T-helper 1 cell (primary cell): ENCODE measurements at places on chromosomes 2 and 18.

DNA sequence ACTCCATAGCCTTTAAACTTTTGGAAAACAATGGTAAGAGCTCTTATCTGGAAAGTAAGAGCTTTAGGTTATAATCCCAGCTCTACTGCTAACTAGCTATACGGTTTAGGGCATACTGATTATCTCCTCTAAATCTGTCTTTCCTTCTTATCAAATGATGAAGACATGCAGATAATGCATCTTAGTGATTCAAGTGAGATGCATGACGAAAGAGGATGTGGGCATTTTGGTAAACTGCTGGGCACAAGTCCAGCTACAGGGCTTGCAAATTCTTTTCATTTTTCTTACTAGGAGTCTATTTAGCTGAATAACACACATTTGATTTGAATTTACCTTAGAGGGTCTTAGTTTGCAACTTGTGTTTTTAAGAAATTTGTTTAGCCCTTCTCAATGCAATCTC lies 1604.8 kb upstream of the ZEB2 start:
- DNase-seq = no peak

DNA sequence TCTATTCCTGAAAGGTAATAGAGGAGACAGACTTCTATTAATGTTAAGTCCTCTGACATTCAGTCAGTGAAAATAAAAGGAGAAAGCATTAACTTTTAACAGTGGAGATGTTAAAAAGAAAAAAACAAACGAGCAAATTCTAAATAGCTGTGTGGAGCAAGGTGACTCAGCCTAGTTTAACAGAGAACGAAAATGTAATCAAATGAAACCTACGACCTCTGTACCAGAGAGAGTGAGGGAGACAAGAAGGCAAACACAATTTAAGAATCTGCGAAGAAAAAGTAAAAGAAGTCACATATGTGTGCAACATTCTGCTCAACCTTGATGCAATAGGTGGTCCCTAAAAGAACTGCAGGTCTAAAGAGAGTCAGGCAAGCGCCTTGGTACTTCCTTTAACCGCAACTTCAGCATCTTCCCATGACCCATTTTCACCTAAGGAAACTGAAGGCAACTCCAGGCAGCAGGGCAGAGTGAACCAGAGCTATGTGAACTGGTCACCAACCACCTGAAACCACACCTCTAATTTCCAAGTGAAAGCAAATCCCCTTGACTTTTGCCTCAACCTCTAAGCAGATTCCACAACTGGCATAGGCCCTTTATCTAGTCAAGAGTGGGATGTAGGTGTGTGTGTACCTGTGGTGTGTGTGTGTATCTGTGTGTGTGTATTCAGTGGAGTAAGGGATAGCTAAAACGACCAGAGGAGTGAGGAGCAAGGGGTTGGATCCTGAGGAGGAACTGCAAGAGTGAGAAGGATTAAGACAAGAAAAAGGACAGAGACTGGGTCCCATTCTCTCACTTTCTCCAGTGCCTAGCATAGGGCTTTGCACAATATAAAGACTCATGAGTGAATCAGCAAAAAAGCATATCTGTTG lies 43.0 kb downstream of the FIGN start:
- DNase-seq = no peak

GRCh38 chr2:118710481-118710880 lies 137.0 kb downstream of the EN1 start:
- DNase-seq = no peak

DNA sequence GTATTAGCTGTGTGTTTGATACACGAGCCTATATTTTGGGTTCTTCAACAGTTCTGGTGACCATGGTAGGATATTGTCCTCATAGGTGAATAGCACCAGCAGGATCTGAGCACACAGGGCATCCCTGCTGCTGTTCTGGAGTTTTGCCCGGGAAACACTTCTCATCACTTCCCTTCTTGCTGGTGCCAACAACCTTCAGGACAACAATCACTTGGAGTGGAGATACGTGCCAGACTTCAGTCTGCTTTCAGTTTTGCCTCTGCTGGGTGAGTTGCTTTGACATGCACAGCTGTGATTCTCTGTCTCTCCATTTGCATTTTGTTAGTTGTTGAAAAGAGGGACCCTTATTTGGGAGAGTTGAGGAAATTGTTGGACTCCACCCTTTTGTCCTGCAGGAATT lies 1347.2 kb upstream of the DDX18 start:
- DNase-seq = no peak

- DNase-seq = no peak
Observed at GRCh38 chr18:46406539-46406932, 250.5 kb downstream of the LOXHD1 start.

DNA sequence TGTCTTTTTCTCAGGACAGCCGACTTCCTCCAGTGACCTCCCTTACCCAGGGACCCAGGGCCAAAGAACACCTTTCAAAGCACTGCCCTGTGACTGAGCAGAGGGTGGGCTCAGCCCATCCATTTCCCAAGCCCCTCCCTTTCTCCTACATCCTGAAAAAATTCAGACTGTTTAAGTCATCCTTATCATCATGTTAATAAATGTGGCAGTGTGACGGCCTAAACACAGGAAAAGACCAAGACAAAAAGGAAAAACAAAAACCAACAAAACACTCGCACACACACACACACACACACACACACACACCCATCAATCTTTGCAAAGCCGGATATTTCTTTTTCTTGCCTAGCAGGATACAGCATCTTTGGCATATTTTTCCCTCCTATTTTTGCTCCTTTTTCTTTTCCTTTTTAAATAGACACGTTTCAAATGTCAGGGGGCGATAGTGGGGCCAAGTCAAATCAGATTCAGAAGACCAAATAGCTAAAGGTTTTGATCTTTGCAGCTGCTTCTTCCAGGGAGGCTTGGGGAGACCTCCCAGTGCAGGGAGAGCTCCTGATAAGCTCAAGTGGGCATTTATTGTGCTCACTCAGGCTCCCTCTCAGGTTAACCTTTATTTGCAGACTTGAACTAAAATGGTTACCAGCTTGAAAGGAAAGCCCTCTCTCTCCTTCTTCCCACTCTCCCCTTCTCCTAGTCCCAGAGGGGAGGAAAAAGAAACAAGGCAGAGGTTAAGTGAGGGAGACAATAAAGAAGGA lies 39.5 kb upstream of the NRP2 start:
- no peak for DNase-seq

GRCh38 chr2:9213477-9214051 lies 7.0 kb downstream of the ASAP2 start:
- no peak for DNase-seq

- no peak for DNase-seq
Observed at GRCh38 chr2:211159972-211160371, 603.6 kb downstream of the CPS1 start.

- no peak for DNase-seq
Observed at GRCh38 chr2:119142824-119143223, 15.7 kb downstream of the C1QL2 start.

DNA sequence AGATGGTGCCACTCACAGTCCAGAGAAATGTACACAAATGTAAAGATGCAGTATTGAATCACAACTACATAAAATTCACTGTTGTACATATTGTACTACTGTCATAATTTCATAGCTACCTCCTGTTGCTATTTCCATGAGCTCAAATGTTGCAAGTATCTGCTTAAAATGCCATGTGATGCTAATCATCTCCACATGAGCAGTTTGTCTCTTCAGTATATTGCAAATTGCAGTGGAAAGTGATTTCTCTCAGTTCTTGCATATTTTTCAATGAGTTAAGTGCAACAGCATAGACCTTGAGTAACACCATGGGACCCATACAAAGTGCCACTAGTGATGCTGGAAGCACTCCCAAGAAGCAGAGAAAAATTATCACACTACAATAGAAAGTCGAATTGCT lies 51.9 kb downstream of the MAIP1 start:
- DNase-seq = no peak

DNA sequence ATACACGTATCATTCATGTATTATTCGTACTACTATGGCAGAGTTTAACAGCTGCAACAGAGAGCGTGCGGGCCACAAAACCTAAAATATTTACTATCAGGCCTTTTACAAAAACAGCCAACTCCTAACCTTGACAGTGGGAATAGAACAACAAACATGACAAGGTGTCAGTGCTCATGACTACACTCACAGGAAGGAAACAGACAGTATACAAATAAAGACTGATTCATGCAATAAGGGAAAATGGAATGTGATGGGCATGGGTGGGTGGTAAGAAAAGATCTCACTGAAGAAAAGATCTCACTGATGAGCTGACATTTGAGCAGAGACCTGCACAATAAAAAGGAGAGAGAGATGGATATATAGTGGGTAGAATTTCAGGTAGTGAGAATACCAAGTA lies 347.8 kb downstream of the ALK start:
- no peak for DNase-seq

- no peak for DNase-seq
Observed at GRCh38 chr2:164164602-164165001, 428.8 kb upstream of the FIGN start.

GRCh38 chr18:63350230-63350629 lies 16.8 kb downstream of the KDSR start:
- DNase-seq = no peak

- no peak for DNase-seq
Observed at GRCh38 chr2:51722311-51722710, 690.4 kb upstream of the NRXN1 start.

GRCh38 chr18:58323866-58324762 lies 280.1 kb downstream of the NEDD4L start:
- no peak for DNase-seq

- peak; percentile 14 for DNase-seq
Observed at GRCh38 chr2:67840460-67841068, 222.2 kb downstream of the C1D start.

DNA sequence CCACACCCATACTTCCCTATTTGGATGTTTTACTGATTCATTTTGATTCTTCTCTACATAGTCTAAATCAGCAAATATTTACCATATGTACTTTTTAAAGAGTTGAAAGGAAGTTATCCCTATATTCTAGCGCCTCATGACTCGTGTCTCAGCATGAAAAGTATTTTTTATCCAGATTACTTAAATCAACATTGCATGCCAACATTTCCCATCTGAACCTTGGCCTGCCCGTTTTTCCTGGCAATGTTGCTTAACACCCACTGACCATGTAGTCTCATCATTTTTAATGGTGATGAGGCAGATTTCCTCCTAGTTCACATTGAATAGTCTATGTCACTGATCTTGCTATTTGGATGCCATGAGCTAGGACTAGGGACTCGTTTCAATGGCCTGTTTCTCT lies 13.2 kb upstream of the SCYGR5 start:
- DNase-seq = no peak

DNA sequence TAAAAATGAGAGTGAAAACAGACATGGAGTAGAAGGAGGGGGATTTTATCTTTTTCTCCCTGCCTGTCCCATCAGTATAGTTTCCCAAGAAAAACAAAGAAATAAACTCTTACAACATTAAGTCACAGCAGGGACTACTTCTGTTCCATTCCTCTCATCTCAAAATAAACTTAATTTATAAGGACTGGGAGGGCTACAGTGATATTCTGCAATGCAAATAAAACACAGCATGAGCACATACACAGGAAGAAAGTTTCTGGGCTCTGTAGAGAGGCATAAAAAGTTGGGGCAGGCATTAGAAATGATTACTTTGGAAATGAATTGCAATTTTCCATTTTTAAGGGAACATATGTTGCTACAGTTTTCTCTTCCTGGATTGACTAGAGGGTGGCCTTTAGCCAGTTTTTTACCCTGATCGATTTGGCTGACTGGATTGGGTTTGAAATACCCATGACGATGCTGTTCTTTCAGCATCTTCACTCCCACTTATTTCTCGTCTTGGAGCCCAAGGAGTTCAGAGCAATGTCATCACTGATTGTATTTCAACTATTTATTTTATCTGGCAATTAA lies 157.1 kb downstream of the ACTR3 start:
- DNase-seq = no peak

GRCh38 chr2:176552501-176553135 lies 283.4 kb downstream of the MTX2 start:
- DNase-seq = no peak

DNA sequence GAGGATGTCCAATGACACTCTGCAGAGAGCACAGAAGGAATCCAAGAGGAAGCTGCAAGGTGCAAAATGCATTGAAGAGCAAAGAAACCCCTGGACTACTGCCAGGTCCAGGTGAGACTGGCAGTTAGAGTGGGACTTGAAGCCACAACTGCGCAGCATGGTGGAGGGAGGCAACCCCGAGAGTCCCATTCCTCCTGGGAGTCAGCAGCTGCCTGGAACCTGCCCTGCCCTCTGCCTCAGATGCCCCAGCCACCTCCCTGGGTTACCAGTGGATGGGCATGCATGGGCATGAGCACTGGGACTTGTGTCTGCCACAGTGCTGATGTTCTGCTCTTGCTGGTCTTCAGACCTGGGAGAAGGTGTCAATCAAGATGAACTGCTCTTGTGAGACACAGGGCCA lies 43.2 kb downstream of the ANKMY1 start:
- DNase-seq = no peak

GRCh38 chr2:127278959-127279358 lies 15.0 kb downstream of the ERCC3 start:
- DNase-seq = no peak

DNA sequence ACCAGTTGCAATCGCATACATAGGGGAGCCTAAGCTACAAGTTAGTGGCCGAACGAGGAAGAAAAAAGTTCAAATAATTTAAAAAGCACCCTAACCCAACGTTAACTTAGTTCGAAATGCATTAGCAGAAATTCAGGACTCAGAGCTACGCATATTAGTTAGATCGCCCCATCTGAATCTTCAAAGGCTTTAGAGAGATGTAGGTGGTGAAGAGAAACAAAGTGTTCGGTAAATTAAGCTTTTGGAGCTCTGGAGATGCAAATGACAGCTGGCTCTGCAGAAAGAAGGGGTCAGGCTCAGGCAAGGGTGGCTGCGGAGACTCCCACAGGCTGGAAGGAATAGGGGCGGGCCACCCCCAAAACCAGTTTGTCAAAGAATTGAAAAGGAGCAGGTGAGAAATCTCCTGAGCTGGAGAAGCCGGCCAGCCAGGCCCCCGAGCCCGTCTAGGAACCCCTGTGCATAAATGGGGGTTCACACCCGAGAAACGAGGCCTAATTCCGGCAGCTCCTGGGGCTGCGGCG lies 621 bp downstream of the TXNL1 start:
- DNase-seq = peak; percentile 0

- DNase-seq = no peak
Observed at GRCh38 chr2:38600242-38600891, 2.4 kb downstream of the HNRNPLL start.

- DNase-seq = no peak
Observed at GRCh38 chr2:3405876-3406275, 26.4 kb downstream of the TRAPPC12 start.

DNA sequence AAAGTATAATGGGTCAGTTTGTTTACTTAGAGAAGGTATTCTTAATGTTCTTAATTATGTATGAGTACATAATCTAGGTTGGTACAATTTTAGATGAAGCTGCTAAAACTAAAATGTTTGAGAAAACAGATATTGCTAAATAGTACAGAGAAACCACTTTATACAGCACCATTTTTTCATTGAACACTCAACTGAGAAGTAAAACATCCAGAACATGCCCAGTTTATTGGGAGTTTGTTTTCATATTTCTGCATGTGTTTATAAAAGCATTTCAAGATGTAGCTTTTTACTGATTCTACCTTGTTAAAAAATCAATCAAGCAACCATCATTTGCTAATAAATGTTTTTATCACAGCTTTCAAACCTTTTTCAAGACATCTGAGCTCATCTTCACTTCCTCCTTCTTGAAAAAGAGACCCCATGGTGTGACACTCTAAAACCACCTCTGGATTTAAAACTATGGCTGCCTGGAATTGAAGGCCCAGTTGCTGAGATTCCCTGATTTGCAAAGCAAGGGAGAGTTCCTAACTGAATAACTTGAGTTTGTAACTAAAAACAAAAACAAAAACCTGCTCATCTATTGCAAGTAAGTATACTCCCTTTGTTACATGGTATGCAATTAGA lies 585.9 kb downstream of the ZEB2 start:
- DNase-seq = no peak
